ENCODE measurements at places on chromosomes 3 and 15. TPM values are rescaled to one million over a fixed set of nuclear protein-coding genes. Genes with fewer than 3 reads are reported as not detected.

DNA sequence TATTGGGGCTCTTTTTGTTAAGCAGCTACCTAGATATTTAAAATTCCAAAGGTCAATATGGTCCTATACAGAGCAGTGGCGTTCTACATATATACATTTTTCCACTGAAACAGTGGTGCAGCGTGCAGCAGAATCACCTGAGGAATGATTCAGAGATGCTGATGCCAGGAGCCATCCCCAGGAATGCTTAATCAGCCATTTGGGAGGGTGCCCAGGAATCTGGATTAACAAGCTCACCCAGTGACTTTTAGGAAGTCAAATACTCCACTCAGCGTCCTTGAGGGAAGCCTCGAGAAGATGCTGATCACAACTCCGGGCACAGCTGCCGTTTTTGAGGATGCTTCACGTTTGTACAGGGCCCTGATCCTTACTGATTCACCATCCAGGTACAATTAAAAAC, 82.6 kb upstream of the ARHGEF3 start:
- DNase-seq, result no peak

DNA sequence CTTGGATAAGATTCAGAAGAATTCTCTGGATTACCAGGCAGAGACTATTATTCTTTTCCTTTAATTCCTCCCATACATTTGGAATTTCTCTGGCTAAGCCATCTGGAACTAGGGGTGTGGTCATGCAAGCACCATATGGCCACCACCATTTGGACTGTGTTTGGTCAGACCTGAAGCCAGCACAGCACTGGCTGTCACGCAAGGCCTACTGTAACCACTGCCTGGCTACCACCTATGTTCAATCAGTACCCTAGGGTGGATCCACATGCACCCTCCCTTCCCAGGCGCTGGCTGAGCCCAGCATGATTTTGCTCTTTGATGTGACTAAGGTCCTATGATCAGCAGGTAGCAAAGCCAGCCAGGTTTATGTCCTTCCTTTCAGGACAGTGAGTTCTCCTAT, 287.8 kb upstream of the GOLIM4 start:
- no peak for DNase-seq

CYP1A2 gene
- total RNA-seq, result not detected

GRCh38 chr3:42638339-42638842, 15.1 kb upstream of the ZBTB47 start:
- no peak for DNase-seq

DNA sequence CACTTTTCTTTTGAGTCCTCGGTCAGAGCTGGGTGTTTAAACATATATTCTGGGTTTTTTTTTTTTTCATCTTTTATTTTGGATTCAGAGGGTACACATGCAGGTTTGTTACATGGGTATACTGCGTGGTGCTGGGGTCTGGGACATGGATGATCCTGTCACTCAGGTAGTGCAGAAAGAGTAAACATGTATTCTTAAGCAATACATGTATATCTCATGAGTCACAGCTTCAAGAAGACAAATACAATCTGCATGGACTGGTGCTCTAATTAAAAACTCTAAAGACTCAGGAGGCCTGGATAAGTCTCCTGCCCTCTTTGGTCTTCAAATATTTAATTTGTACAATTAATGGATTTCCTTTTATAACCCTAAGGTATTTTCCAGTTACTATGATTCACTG, 50.6 kb upstream of the PHLDB2 start:
- DNase-seq, result no peak

- no peak for DNase-seq
Measured at GRCh38 chr15:74392451-74392830, 25.0 kb upstream of the CYP11A1 start.

DNA sequence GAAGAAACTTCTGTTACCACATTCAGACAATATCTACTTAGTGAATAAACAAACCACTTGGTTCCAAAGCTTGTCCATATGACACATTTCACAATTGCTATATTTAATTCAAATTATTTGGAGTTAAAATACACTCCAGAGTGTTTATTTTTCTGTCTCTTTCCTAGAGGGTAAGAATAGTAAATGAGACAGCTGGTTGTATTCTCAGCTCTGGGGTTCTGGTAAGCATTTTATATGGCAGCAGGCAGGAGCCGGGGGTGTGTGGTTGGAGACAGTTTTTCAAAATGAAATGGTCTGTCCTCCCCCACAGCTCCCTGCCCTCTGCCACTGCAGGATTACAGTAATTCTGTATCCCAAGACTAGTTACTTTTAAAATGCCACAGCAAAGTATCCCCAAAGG, 10.9 kb upstream of the SEC61A1 start:
- DNase-seq, result no peak

SLC22A14 gene
- not detected for total RNA-seq

DNA sequence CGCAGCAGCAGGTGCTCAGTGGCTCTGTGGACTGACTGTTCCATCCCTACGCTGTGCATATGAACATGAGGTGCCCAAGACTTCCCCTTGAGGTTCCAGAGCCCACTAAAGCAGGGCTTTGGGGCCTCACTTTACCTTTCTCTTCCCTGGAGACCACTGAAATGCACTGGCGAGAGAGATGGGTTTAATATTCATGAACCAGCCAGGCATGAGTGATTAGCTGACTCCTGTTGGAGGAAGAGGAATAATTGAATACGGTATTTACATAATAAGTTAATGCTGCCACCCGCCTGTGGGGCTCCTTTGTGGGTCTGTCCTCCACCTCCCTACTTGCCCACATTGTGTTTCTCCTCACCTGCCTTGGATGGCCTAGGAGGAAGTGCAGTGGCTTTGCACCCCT, 263.4 kb downstream of the TLE3 start:
- DNase-seq, result no peak

DNA sequence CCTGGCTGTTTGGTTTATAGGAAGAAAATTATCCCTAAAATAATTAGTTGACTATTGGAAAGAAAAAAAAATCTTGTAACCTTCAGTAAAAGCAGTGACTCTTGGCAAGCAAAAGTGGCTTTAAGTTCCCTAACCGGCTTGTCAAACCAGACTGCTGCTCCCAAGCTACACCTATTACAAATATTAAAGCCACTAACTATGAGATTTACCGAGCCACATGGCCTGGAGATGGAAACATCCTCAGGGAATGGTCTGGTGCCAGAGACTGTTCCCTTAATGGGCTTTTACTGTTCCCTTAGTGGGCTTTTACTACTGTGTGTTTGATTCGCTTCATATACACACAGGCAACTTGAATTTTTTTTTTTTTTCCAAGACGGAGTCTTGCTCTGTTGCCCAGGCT, 35.9 kb upstream of the ZNF774 start:
- DNase-seq, result no peak

P2RY1 gene
- not detected for total RNA-seq
